Daoy (cell line): ENCODE measurements at places on chromosomes 1 and 21. TPM values are rescaled to one million over a fixed set of nuclear protein-coding genes. Genes with fewer than 3 reads are reported as not detected.

Gene GSTM5
- not detected in 2 replicates for total RNA-seq

GRCh38 chr1:233738850-233739249 is 124.9 kb downstream of the KCNK1 start:
- DNase-seq = peak; percentile 81

Gene MMEL1
- not detected in 2 replicates for total RNA-seq

DNA sequence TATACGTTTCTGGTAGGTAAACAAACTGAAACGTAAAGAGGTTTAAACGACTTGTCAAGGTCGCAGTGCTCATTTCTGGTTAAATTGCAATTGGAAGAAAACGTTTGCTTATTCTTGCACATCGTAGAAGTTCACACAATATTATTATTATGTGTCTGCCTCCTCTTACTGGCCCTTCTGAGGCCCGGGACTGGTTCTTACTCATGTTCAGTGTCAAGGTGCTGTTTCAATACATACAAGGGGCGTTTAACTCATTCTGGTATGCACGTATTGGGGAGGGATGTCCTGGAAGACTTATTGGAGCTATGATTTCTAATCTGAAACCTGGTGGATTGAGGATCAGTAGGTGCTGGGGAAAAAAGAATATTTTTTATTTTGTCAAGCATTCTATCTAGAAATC is 932 bp downstream of the RPF1 start:
- DNase-seq = peak; percentile 8

DNA sequence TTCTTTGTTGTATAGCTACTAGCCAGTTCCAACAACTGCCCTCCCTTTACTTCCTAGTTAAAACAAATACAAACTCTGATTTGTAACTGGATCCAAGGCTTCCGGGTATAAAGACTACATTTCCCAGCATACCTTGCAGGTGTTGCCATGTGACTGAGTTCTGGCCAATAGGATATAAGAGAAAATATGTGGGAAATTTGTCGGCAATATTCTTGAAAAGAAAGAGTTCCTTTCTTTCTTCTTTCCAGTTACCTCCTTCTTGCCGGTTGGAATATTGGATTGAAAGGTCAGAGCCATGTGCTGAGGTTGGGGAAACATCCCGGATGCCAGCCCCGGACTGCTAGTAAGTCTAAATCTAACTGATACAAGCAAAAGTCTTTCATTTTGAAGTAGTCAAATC is 23.0 kb upstream of the ZBTB40 start:
- DNase-seq = peak; percentile 67

Gene GBP1
- total RNA-seq = 101 and 111 TPM in 2 replicates

- no peak for DNase-seq
Observed at GRCh38 chr1:229248821-229249817, 21.8 kb upstream of the RAB4A start.

Gene LCE2B
- not detected in 2 replicates for total RNA-seq

DNA sequence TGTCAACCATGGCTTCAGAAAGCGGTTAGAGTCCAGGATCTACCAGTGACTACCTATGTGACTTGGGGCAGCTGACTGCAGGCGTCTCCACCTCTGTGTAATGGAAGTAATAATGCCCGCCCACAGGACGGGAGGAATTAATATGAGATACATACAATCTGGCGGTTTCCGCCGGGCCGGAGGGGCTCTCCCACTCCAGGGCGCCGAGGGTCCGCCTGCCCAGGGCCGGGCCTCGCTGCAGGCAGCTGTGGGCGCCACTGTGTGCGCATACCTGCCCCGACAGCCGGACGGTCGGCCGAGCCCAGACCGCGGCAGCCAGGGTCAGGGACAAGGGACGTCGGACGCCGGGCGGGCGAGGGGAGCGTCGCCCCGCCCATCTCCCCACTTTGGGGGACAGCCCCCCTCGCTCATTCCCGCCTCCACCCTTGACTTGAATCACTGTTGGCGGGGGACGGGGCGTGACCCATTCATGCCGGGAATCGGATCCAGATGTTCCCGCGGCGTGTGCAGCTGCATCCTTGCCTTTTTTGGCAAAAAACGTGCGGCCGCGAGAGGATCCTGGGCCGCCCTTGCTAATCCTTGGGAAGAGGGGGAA is 6.0 kb upstream of the SF3A3 start:
- peak; percentile 89 for DNase-seq

DNA sequence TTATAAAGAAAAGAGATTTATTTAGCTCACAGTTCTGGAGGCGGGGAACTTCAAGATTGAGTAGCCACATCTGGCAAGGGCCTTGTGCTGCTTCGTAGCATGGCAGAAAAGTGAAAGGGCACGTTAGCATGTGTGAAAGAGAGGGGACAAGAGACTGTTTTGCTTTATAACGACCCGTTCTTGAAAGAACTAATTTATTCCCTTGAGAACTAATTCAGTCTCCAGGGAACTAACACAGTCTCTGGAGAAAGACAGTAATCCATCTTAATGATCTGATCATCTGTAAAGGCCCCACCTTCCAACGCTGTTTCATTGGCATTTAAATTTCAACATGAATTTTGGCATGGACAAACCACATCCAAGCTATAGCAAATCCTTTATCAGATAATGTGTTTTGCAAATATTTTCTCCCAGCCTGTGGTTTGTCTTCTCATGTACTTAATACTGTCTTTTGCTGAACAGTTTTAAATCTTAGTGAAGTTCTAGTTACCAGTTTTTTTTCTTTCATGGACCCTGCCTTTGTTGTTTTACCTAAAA is 26.1 kb downstream of the MTR start:
- no peak for DNase-seq

Gene SERTAD4
- 4.4 and 5.1 TPM in 2 replicates for total RNA-seq

DNA sequence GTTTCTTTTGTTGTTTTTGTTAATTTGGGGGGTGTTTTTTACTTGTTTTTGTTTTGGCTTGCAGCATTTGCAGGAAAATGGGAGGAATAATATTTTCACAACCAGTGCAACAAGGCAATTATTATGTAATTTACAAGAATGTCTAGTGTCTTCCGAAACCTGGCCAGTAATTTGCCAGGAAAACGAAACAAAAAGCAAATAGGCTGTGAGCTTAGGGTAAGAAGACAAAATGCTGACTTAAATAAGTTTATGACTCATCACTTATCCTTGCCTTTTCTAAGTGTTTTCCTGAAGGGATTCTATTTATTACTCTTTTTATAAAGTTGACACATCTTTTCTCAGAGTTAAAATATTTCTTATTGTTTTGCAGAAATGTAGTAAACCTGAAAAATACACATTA is 49.8 kb downstream of the KCNT2 start:
- peak; percentile 46 for DNase-seq

DNA sequence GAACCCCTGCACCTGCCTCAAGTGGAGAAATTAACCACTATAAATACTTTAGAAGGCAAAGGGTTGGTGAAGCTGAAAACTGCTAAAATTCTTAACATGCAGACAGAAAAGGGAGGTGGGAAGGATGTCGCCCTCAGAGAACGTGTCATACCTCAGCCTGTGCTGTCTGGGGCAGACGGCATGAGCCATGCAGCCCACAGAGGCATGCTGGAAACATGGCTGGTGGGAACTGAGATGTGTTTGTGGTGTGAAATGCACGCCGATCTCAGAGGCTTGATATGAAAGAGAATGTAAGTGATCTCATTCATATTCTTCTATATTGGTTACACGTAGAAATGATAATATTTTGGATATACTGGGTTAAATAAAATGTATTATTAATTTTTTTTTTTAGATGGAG is 16.3 kb downstream of the AGPAT3 start:
- no peak for DNase-seq

GRCh38 chr1:211822677-211823407 is 7.7 kb downstream of the LPGAT1 start:
- no peak for DNase-seq

GRCh38 chr1:11214698-11215380 is 25.7 kb downstream of the ANGPTL7 start:
- no peak for DNase-seq

DNA sequence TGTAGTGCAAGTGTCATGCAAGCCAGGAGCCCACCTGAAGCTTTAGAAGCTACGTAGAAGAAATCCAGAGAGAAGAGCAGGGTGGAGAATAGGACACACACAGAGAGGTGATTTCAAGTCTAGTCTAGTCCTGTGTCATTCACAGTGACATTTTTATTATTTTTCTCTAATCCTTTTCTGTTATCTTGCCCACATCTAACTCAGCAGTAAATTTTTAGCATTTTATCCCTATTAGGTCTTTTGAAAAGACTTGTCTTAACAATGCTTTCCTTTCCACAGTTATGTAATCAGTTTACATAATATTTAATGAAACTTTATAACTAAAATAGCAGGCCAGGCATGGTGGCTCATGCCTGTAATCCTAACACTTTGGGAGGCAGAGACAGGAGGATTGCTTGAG is 198.6 kb downstream of the ADGRL2 start:
- no peak for DNase-seq

Gene G0S2
- total RNA-seq = 5.7 TPM in 1 of 2 replicates, not detected in the other
